ENCODE measurements at places on chromosomes 11 and 22.

- no peak for DNase-seq
Measured at GRCh38 chr11:104870910-104871309, 27.4 kb downstream of the CASP12 start.

GRCh38 chr22:45091254-45091854 lies 72.4 kb upstream of the NUP50 start:
- DNase-seq = no peak

GRCh38 chr22:27993201-27993635 lies 74.2 kb upstream of the PITPNB start:
- DNase-seq = no peak

DNA sequence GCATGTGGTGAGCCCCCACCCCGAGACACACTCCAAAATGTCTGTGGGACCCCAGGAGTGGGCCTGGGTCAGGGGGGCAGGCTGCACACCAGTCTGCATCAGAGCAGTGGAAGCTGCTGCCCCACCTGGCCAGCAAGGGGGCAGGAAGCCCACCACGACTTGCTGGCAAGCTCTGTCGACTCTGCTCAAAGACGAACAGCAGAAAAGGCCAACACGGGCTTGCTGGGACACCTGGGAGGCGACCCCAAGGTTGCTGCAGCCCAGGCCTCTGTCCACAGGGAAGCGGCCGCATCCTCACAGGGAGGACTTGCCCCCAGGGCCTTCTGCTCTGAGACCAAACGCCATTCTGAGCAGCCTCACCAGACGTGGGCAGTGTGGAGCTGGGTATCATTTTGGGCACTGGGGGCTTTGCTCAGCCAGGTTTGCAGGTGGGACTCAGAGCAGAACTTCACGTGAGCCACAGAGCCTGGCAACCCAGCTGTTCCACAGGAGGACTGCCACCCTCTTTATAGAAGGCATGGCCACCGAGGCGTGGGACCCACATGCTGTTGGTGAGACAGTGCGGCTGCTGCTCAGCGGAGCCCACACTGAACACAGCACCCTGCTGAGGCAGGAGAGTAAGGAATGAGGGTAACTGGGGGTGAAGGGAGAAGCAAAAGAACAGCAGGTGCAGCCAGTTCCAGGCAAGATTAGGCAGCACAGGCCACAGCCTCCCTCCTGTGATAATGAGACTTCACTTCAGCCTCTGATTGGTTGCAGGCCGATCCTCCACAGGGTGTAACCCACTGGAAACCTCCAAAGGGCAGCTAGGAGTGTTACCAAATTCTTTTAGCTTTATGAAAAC lies 11.0 kb downstream of the IL17REL start:
- no peak for DNase-seq

DNA sequence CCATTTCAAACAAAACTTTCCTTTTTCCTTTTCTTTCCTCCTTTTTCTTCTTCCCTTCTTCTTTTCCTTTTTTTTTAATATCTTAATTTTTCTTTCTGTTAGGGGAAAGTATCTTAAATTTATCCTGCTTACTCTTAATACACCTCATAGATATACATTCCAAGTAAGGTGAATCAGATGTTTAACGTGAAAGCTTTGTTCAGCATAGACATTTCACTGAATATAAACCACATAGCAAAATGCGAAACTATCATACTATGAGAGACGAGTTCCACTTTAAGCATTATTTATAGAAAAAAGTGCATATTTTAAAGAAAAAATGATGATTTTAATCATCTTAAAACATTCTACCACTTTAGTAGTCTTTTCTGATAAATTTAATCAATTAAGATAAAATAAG lies 137.8 kb upstream of the MTMR2 start:
- no peak for DNase-seq

Data from A172 (cell line).